ENCODE measurements at places on chromosomes 1 and 21.

GRCh38 chr1:156640842-156641706 lies 843 bp upstream of the BCAN start:
- DNase-seq, result no peak

DNA sequence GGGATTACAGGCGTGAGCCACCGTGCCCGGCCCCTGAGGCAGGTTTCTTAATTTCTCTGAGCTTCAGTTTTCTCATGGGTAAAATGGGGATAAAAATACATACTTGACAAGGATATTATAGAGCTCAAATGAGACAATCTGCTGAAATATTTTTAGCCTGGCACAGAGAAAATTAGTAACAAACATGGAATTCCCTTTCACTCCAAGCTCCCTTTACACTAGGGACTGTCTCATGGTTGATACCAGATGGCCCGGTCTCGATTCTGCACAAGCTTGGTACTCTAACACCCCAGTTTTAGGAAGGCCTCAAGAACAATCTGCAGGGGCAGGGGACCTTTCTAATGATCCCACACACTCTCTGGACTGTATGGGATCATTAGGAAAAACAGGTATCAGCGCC lies 671.7 kb downstream of the SMYD3 start:
- DNase-seq, result no peak

- DNase-seq, result peak; percentile 90
These were observed 1.1 kb downstream of the STMN1 start for GRCh38 chr1:25904943-25905679.

DNA sequence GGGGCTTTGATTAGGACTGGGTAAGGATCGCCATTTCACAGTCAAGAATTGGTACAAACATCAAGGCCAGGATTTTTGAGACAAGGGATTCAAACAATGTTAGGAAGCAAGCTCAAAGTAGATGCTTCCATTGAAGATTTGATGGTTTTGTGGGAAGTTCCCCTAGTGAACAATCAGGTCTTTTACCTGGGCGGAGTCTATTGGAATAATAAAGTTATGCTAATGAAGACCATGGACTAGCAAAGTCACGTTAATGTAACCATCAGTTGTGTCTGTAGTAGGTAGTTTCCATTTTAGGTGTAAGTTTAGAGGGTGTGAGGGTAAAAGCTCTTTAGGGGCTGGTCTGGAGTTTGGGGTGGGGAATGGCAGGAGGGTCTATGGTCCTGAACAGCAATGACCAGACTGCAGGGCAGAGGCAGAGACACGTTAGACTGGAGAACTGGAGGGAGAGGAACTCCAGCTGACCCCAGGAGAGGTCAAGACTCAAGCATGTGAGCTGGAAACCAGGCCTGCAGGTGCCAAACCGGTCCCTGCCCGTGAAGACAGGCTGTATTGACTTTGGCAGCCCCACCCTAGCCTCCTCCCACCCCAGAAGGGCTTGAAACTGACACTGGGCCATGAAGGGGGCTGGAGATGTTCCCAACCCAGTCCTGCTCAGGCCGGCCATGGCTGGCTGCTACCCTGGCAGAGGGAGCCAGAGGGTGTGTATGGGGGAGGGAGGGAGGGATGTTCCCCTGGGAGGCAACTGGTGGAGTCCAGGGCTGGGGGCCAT lies 36.0 kb upstream of the GPR37L1 start:
- peak; percentile 25 for DNase-seq

DNA sequence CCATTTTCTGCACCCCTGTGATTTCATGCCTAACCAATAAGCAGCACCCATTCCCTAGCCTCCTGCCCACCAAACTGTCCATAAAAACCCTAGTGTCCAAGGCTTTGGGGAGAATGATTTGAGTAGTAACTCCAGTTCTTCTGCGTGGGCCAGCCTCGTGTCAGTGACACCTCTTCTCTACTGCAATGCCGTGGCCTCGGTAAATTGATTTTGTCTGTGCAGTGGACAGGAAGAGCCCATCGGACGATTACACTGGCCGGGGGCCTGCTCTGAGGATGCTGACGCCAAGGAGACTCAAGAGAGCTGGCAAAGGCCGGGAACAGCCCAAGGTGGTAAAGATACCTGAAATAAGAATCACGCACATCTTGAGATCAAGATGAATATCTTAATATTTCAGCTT lies 29.3 kb downstream of the RSPH1 start:
- DNase-seq, result no peak

- no peak for DNase-seq
These were observed 32.5 kb downstream of the WNT3A start for GRCh38 chr1:228039006-228039903.

DNA sequence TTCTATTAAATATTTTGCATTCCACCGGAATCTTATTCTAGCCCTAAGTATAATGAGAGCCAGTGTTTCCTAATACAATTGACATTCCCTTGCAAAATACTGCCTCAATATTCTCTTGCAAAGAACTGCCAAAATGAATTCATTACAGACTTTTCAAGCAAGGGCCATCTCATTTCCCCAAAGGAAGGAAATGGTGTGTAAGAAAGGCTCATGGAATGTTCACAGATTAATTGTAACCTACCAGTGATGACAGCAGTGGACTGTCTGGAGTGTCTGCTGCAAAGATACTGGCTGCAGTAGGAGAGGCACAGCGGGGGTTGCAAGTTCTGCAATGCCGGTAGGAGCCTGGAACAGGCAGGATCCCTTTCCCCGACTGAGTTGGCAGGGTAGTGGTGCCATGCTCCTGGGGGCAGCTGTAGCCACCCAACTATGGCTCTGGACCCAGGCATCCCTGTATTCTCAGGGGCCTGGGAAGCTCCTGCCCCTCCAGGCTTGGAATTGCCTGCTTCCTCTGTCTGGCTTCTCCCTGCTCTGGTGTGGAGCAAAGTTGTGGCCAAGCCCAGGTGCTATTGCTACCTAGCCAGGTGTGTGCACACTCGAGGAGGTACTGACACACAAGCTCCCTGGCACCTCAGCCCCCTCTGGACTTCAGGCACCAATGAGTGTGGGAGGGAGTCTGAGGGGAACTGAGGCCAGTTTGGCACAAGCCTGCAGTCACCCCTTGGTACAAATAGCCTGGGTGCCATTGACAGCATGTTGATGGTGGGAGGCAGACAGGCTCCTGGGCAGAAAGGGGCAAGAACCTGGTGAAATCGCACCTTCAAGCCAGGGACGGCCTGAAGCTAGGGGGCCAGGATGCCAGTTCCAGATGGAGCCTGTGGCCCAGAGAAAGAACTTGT lies 1371.0 kb downstream of the KCNT2 start:
- no peak for DNase-seq

DNA sequence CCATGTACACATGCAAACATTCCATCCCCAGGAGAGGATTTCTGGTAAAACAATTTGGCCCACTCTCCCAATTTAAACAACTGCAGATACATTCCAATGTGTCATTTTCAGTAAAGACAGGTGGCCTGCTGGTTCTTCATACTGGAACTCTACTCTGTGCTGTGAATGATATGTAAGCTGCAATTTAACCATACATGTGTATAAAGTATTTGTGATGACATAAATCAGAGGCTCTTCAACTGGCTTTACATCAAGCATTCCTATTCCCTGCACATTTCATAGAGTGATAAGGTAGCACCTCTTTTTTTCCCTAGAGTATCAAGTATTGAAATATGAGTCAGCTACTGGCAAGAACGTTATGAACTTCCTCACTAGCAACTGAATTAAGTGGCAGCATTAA lies 649.5 kb upstream of the ADGRL2 start:
- DNase-seq, result peak; percentile 11

GRCh38 chr1:10753299-10753698 lies 43.1 kb downstream of the CASZ1 start:
- DNase-seq, result no peak

- no peak for DNase-seq
These were observed 9.7 kb upstream of the NPPB start for GRCh38 chr1:11868331-11868980.

DNA sequence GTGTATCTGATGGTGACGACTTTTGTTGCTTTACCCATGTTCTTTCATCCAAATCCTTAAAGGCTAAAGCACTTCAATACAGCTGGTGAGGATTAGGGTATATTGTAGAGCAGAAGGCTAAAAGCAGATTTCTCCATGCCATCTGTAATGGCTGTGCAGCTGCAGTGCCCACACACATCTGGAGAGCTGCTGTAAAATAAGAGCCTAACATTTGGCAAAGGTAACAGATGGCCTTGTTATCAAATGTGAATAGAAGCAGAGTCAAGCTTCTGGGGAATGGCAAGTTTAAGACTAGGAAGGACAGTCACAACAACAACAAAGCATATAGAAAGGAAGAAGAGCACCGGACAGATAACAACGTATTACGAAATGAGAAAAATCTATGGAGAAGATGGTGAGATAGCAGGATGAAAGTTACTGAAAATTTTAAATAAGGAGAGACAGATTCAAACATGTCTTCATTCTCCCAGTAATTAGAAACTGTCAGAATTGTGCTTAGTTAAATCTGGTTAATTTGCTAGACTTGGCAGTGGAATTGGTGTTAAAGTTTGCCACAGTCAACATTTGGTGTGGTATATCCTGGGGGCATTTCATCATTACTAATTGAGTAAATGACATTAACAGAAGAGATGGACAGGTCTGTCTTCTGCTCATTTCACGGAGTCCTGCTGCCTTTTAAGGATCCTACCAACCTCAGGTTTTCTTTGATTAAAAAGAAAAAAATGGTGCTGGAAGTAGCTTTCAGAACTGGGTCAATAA lies 1093.2 kb downstream of the ADGRL2 start:
- no peak for DNase-seq

DNA sequence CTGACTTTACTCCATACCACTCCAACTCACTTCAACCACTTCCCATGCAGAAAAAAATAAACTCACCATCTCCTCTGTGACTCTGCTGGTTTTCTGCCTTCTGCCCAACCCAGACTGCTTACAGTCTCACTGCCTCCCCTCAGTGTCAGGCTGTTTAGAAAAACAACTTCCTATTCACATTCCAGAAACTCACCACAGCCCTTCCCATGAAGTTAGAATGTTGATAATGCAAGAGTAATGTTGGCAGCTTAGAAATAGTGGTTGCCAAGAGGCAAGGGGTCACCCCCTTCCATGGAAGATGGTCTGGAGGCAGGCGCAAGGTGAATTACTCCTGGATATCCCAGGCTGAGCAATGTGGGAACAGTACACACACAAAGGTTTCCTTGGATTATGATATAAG lies at the start of gene SELP:
SELP (minus strand) TSS at position 119 of the 400 bp plus-strand sequence; CDS start at position 69, 50 bp downstream.
- DNase-seq, result no peak

DNA sequence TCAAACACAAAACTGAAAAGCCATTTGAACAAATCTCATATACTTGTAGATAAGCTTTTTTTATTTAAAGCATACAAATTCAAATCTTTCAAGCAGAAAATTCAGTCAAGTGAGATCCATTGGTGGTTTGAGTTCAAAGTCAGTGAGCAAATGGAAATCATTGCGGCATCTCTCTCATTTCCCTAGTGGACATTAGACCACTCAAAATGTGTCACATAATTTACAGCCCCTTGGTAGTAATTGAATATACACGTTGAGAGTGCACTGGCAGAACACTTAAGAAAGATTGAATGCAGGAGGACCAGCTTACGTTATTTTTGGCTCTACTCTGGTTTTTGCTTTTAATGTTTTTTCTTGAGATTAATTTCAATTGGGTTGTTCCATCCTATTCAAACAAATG lies 633.7 kb downstream of the USP25 start:
- no peak for DNase-seq

DNA sequence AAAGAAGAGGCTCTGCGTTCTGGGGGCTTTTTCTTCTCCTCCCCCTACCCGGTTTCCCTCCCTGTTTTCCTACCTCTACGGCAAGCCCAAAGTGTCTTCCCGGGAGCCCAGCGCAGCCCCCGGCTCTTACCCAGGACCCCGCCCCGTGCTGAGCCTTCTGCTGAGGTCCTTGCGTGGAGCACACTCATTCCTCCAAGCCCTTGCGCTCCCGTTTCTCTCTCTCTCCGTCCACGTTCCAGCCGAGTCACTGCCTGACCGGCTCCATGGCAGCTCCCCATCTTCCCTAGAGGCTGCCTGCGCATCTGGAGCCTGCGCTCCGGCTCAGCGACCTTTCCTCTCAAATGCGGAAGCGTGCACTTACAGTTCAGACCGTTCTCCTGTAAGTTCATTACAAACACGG lies 24.9 kb upstream of the PDXK start:
- DNase-seq, result no peak

DNA sequence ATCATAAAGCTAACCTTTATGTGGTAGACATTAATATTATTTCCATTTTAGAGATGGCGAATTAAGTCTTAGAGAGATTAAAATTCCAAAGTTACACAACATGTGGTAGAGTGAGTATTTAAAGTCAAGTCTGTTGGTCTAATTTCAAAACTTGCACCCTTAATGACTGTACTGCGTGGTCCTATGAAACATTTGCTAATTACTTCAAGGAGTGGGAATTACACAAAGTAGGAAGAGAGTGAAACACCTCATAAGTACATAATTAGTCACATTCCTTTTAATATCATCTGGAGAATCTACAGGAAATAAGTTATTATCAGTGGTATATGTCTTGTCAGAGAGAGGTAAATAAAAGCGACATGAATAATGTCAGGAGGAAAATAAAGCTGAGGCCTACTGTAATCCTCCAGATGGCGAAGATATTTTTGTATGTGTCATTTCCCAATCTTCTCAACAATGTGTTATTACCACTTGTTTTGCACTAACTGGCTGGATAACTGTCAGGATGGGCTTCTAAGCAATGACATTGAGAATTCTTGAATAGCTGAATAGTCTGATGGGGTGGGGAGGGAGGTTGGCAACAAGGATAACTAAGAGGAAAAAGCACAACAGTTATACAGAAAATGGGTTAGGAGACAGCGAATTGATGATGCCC lies 95.5 kb downstream of the TNFSF18 start:
- no peak for DNase-seq

DNA sequence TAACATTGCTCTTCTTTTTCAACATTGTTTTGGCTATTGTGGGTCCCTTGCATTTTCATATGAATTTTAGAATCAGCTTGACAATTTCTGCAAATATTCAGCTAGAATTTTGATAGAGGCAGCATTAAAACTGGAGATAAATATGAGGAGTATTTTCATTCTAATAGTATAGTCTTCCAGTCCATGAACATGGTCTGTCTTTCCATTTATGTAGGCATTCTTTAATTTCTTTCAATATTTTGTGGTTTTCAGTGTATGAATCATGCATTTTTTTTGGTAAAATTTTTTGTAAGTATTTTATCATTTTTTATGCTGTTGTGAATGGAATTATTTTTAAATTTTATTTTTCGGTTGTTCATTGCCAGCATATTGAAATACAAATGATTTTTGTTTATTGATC lies 97.2 kb downstream of the DNAH14 start:
- DNase-seq, result no peak

GRCh38 chr1:18658831-18659230 lies 28.2 kb downstream of the PAX7 start:
- DNase-seq, result no peak

GRCh38 chr21:29209696-29210095 lies 79.3 kb downstream of the MAP3K7CL start:
- no peak for DNase-seq

DNA sequence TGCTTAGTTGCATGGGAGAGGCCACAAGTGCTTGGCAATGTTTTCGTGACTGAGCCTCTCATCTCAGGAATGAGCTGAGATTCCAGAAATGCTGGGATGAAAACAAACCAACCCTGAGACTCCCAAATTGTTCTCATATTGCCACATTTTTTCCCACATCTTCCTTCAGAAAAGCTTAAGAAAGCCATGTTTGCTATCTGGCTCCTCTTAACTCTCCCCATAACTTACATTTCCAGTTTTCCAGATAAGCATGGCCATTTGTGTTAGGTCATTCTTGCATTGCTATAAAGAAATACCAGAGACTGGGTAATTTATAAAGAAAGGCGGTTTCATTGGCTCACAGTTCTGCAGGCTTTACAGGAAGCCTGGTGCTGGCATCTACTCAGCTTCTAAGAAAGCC lies 17.2 kb downstream of the DSCAM start:
- no peak for DNase-seq
